Stimulated activated CD8-positive, alpha-beta memory T cell treated with anti-CD3 and anti-CD28 coated beads, Interleukin-12 subunit alpha, Interleukin-12 subunit beta, amount 100 ng/mL, for 4 hours (primary cell): ENCODE measurements at places on chromosomes 4 and X.

DNA sequence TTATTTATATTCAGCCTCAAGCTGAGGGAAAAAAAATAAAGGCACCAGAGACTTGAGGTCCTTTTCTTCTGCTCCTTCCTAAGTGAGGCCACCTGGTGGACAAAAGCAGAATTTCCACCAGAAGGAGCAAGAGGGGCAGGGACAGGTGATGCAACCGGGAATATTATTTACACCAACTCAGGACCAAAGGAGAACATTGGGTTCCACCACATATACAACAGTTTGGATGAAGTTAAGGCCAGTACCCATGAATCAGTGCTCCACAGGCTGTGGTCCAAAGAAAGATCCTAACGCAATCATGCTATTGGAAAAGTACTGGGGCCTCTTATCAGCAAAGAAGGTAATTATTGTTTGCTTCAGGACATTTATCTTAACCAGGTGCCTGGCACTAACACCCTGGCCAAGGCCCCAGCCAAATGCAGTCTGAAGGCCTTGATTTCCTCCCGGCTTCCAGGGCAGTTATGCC is 57.4 kb downstream of the TSC22D3 start:
- DNase-seq: no peak

DNA sequence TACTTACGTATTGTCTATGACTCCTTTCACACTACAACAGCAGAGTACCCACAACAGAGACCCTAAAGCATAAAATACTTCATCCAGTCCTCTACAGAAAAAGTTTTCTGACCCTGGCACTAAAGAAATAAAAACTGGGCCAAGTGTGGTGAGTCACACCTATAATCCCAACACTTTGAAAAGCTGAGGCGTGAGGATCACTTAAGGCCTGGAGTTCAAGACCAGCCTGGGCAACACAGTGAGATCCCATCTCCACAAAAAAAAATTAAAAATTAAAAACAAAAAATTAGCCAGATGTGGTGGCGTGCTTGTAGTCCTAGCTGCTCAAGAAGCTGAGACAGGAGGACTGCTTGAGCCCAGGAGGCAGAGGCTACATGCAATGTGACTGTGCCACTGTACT is 66.9 kb downstream of the WDFY3 start:
- DNase-seq: no peak

- DNase-seq: peak; percentile 6
These were observed 126.8 kb downstream of the KLHL8 start for GRCh38 chr4:87093443-87094123.

DNA sequence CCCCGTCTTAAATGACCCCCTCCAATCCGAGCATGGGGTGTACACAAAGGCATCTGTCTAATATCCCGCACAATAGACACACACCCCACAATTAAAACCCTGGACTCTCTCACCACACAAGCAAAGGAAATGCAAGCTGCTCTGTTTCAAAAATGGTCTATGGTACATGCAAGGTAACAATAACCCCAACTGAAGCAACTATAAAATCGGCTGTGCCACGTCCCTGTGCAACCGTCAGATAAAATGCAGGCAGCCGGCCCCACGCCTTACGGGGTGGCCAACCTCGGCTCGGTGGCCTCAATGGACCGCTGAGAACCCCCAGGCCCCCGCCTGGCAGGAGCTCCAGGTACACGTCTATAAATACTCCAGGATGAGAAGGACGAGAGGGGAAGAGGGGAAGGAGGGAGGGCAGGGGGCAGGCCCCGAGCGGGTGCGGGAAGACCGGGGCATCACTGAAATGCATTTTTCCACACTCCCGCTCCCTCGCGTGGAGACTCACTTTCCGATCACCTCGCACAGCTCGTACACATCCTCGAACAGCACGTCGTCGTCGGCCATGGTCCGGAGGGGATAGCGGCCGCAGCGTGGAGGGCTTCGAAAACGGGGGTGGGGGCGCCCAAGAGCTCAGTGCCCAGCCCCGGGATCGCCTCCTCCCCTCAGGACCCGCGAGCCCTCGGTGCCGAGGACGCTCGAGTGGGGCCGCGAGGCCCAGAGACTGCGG is 763 bp downstream of the CASK start:
- no peak for DNase-seq

- DNase-seq: no peak
These were observed 28.5 kb upstream of the FRG1 start for GRCh38 chr4:189912170-189912569.

DNA sequence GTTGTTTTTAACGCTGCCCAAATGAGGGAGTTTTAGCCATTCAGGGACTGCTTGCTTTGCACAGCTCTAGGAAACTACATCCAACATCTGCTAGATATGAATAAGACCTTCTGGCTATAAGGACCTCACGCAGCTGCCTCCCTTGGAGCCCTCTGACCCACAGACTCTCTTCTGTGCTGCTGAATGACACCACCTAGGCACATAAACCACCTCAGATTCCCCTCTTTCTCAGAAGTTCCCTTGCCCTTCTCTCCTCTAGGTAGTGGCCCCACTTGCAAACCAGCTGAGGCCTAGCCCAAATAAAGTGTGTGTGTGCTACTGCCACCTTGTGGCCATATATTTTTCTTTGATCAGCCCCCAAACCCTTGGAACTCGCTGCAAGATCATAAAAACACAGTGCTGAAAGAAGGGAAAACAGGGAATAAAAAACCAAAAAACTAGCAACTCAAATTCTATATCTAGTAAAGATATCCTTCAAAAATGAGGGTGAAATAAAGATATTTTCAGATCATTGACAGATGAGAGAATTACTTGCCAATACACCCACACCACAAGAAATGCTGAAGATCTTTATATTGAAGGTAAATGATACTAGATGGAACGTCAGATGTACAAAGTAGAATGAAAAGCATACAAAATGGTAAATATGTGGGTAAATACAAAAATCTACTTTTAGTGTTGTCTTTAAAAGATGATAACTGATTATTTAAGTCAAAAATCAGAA is 265.9 kb downstream of the ADAMTS3 start:
- no peak for DNase-seq

DNA sequence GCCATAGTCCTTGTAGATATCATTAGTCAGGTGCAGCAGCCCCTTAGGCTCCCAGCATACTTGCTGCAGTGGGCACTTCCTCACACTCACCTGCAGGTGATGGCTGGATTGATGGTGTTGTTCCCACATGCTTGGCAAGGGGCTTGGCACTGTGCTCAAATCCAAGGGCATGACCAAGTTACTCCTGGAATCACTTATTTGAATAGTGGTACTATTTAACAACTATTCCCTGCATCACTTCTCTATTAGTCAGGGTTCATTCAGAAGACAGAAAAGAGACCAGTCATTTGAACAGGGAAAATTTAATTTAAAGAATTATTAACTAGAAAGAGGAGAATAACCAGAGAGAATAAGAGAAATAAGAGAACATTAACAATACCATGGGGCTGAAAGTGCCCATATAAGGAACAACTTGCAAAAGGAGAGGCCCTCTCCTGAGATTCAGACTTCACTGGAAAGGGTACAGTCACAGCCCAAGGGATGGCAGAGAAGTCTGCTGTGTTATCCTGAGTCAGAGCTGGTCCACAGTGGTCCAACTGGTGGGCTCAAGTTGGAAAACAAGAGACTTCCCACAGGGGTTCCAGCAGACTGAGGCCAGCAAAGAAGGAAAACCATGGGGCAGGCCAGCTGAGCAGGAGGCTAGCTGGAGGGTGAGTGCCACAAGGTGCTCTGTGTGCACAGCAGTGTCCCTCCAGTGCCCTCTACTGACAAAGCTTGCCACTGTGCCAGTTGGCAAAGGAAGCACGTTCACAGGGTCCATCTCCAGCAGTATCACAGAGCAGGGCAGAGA is 9.8 kb downstream of the SPP1 start:
- no peak for DNase-seq

DNA sequence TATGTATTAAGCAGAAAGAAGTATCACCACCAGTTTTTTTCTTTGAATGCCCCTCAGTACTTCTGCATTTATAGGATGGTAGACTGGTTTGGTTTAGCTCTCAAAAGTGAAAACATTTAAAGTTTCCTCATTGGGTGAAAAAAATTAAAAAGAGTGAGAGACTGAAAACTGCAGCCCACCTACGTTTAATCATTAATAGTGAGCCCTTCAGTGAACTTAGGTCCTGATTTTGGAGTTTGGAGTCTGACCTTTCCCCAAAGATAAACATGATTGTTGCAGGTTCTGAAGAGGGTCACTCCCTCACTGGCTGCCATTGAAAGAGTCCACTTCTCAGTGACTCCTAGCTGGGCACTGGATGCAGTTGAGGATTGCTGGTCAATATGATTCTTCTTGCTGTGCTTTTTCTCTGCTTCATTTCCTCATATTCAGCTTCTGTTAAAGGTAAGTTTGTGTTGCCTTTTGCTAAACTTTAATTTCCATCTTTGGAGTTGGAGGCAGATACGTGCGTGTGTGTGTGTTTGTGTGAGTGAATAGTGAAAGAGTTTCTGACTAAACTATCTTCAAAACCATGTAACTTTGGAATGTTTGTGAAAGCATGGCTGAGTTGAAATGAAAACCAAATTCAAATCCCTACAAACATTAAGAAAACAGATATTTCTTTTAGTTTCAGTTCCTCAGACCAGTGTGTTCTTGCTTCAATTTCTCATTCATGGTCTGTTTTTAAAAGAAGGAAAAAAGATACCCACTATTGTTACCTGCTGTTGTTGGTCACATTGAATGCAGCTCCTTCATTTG is at the start of gene MTTP:
TSS of gene MTTP (plus strand) at position 295 of the 795 bp plus-strand sequence. CDS start at position 381, 86 bp downstream.
- DNase-seq: no peak

DNA sequence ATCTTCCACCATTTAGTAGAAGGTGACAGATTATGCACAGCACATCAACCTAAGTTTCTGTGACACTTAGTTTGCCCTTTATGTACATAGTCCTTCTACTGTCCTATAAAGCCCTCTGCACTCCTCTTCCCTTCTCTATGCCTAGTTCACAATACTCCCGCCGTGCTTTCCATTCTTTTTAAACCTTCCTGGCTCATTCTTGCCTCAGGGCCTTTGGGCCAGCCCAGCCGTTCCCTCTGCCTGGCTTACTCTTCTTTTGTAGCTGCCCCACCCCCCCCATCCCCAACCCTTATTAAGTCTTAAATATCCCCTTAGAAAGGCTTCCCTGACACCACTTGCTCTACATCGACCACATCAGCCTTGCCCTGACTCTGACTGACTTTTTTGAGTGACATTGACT is 33.0 kb downstream of the SGMS2 start:
- no peak for DNase-seq

DNA sequence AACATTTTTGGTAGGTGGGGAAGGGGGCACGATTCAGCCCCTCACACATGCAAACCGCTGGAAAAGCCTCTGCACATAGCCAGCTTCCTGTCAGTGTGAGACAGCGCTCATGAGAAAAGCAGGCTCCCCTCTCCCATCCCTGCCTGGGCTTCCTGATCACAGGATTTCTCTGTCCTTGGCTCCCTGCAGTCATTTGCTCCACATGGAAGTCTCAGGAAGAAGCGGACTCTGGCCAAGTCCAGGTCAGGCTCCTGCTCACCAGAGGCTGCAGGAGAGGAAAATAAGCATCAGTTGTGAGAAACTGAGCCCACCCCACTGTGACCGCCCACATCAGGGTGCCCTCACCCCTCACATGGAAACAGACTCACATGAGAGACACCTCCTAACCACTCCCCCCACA is 664.3 kb upstream of the TENM3 start:
- DNase-seq: no peak
